ENCODE measurements at places on chromosomes 1 and 21.

DNA sequence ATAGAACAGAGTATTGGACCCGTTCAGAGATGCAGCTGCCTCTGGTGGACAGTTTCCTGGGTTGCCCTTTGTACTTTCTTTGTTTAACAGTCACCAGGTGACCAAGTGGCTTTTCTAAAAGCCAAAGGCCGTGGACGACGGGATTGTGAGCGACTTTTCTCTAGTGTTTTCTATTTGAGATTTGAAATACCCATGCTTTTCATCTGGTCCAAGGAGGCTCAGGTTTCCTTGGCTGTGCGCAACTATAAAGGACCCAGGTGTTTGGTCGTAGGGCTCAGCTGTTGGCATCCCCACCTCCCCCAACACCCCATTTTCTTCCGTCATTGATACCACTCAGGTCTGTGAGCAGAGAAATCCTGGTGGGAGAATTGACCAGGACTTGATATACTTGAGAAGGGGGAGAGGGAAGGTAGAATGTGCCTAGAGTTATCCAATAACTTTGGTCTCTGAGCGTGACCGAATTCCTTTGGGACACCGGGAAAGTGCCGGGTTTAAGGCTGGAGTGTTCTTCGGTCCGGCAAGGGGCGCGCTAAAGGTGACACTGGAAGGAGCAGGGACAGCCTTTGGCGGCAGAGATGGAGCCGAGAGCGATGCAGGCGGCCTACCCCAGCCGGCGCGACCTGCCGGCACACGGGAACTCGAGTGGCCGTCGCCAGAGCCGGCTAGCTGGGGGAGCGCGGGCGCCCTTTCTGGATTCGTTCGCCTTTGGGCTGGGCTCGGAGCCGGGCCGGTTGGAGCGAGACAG, 83.4 kb upstream of the BMP8A start:
- DNase-seq = no peak

DNA sequence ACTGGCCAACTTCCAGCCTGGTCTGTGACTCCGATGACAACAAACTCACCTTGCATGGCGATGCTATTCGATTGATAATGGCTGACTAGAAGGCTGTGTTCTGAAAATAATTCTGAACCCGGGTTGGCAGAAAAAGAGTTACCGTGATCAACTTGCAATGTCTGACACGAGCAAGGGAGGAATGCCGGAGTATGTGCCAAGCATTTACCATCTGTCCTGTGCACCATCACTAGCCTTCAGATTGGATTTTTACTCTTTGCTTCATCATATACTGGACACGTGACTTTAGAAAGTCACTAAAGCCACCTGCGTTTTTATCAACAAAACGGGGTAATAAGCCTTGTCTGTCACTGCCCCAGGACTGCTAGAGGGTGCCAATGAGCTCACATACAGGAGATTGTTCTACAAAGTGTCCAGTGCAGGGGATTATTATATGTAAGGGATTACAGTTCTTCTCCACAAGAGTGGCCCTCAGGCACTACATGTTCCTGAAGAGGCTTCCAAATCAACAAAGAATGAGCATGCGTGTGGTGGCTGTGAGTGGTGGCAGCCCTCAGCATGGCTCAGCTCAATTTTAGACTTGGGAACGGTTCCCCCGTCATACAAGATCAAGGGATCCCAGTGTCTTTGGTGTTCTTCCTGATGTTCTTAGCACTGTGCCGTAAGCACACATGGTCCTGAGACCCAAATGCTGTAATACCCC, 35.8 kb downstream of the SSBP3 start:
- no peak for DNase-seq

- no peak for DNase-seq
These were observed 23.7 kb upstream of the KHDRBS1 start for GRCh38 chr1:31989964-31990363.

DNA sequence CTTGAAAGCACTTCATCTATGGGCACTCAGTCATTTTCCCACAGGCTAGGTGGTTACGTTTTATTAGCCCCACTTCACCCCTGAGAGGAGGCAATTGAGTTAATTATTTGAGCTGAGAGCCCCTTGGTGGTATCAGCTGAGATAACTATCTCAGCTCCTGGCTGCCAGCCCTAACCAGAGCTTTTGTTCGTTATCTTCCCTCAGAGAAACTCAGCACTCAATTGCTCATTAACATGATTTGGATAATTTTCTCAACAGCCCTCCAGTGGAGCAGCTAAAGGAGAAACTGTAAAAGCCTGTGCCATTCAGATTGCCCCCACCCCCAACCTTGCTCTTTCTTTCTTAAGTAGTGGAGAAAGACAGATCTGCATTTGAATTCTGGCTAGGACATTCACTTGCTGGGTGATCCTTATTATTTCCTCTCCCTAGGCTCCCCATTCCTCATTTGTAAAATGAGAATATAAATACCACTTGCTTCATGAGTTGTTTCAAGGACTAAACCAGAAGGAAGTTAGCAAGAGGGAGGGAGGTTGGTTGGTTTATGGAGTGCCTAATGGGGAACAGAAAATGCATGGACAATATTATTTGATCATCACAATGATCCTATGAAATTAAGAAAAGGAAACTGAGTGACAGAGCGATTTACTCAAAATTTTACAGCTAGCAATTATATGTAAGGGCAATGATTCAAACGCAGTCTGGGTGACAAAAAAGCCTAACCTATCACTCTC, 218.7 kb upstream of the FGGY start:
- no peak for DNase-seq

DNA sequence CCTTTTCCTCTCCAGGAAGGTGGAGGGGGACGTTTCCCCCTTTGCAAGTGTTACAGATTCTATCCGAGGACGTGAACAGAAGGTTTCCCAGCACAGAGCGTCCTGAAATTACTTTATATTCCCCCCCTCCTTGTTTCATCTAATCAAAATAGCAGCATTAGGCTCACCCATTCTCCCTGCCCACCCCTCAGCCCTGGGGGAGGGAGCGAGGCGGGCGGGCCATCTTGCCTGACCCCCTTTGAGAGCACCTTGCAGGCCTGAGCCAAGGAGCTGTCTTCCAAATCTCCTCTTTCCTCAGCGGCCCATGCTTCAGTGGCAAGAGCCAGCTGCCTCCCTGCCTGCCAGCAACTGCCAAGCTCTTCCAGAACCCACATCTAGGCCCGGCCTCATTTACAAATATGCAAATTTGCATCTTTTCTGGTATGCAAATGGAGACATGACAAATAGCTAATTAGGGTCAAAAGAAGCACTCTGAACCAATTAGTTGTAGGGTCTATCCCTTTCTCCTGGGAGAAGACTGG, 69.1 kb upstream of the POU3F1 start:
- no peak for DNase-seq

- DNase-seq = peak; percentile 65
These were observed 67.7 kb upstream of the TLR5 start for GRCh38 chr1:223210788-223211120.

- no peak for DNase-seq
These were observed 1.6 kb upstream of the PHLDA3 start for GRCh38 chr1:201470581-201470980.

DNA sequence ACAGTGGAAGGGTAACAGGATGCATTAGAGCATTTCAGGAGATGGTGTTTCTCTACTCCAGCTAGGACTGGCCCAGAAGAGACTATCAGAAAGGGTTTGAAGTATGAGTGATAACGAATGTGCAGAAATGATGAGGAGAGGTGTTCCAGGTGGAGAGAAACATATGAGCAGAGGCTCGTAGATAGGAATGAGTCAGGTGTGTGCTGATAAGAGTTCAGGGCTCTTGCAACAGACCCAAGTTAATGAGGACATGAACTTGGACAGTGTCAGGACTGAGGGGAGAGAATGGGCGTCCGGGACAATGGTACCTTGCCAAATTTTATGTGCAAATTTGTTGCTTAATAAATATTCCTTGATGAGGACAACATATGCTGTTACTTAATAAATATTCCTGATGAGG, 183.9 kb upstream of the NFIA start:
- no peak for DNase-seq

All from K562 (cell line).